Stimulated activated CD4-positive, alpha-beta T cell treated with anti-CD3 and anti-CD28 coated beads, Interleukin-1b, Interleukin-23, amount 100 ng/mL, for 48 hours (primary cell): ENCODE measurements at places on chromosomes 2 and 18.

DNA sequence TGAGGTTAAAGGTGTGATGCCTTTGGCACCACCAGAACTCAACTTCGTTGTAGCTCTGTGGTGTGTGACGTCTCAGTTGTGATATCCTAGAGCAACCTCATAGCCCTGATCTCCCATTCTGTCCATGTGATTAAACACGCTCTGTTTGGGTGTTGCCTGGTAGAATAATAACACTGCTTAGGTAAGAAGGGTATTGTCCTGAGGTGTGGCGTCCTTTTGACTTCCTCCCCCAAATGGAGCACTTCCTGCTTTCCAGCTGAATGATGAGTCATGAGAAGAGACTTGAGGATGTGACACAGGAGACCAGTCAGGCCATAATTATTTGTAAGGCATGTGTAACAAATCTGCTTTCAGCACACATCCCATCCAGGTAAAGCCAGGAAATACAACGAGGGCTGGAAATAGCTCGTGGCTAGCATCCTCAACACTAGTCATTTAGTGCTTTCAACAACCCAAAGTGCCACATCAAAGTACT is 100.7 kb downstream of the RAPGEF4 start:
- DNase-seq, result peak; percentile 3

- DNase-seq, result no peak
These were observed 999.1 kb downstream of the TSN start for GRCh38 chr2:122754561-122754960.

DNA sequence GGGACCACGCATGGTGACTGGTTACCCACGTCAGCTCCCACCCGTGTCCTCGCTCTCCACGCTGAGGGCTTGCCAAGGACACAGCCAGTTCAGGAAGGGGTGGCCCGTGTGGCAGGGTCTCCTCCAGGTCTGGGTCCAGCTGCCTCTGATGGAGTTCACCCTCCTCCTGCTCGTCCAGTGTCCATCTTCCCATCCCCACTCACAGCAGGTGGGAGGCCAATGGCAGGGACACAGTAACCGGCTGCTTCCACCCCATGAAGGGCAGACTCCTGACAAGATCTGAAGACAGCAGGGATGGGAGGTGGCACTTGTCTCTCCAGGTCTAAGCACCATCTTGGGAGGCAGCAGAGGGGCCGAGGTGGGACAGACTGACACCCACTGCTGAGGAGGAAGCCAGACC is 106.4 kb downstream of the NDUFA10 start:
- DNase-seq, result no peak

GRCh38 chr2:138432971-138433370 is 68.6 kb upstream of the SPOPL start:
- no peak for DNase-seq

GRCh38 chr2:60484133-60484645 is 69.3 kb downstream of the BCL11A start:
- no peak for DNase-seq

GRCh38 chr2:47950340-47951301 is 44.3 kb upstream of the FBXO11 start:
- no peak for DNase-seq

- DNase-seq, result no peak
These were observed 112.0 kb downstream of the CYP26B1 start for GRCh38 chr2:72035518-72036172.

GRCh38 chr2:97761192-97761591 is 47.8 kb downstream of the ZAP70 start:
- DNase-seq, result peak; percentile 58
